ENCODE measurements at places on chromosomes 11 and 22.

DNA sequence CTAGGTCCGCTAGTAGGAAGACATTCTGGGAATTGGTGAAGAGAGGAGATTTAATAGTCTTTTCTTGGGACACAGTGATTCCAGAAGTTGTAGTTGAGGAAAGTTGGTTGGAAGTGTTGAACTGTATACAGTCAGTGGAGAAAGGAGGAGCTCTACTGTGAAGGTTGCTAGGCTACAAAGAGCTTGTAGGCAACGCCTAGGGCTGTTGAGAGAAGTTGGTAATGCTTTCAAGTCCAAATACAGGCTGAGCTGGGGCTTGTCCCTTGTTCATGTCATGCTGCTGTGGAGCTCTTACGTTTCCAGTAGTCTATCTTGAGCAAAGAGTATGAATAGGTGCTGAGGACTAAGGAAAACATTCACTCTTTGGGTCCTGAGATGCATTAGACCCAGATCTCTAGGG is 1.1 kb downstream of the TBCEL start:
- peak; percentile 5 for DNase-seq

GRCh38 chr11:88326099-88326498 is 11.4 kb downstream of the CTSC start:
- DNase-seq: no peak

DNA sequence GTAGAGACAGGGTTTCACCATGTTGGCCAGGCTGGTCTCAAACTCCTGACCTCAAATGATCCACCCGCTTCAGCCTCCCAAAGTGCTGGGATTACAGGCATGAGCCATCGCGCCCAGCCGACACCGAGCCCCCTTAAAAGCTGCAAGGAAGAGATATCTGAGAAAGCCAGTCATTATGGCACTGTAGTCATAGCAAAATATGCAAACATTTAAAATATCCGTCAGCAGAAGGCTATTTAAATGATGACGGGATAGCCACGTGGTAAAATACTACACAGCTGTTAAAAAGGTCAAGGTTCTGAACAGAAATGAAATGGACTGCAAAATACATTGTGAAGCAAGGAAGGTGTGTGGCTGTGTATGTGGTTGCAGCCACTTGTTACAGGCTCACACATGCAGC is 6.4 kb upstream of the CCDC88B start:
- DNase-seq: no peak

- no peak for DNase-seq
These were observed 1.2 kb upstream of the TBC1D10A start for GRCh38 chr22:30327864-30328345.

- DNase-seq: no peak
These were observed 48.0 kb upstream of the AMPD3 start for GRCh38 chr11:10407055-10407454.

DNA sequence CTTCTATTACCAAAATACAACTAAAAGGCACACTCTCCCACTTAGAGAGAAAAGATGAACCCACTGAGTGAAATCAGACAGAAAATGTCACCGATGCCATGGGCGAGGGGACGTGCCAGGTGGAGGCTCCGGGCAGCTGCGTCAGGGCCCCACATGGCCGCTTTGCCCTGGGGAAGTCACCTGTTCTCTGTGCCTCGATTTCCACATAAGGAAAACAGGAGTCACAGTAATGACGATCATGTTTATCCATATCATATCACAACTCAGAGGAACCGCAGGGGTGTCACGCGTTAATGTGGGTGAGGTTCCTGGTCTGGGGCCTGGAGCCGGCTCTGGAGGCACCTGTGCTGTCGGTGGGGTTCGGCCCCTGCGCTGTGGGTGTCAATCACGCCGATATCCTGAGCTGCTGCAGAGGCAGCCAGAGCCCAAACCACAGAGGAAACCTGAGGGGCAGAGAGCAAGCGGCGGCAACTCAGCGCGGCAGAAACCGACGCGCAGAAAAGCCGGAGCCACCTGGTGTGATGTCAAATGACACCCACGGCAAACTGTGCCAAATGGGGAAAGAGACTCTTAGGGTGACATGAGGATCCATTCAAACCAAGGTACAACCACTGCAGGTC is 243.7 kb downstream of the BRD1 start:
- no peak for DNase-seq

GRCh38 chr11:46560300-46560991 is 33.4 kb downstream of the AMBRA1 start:
- peak; percentile 56 for DNase-seq

DNA sequence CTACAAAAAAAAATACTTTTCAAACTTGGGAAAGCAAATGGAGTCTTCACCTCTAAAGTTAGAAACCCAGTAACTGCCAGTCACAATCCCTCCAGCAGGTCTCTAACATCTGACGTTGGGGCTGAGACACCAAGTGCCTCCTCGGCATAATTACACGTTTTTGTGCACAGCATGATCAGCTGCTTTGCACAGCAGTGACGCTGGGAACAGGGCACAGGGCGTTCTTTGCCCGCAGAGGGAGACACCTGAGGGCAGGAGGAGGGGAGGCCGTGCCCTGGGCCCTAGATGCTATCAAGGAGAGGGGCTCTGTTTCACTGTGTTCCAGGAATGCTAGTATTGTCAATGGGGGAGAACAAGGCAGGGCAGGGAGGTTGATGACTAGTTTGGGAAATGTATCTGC is 120.1 kb downstream of the PARVA start:
- DNase-seq: no peak

DNA sequence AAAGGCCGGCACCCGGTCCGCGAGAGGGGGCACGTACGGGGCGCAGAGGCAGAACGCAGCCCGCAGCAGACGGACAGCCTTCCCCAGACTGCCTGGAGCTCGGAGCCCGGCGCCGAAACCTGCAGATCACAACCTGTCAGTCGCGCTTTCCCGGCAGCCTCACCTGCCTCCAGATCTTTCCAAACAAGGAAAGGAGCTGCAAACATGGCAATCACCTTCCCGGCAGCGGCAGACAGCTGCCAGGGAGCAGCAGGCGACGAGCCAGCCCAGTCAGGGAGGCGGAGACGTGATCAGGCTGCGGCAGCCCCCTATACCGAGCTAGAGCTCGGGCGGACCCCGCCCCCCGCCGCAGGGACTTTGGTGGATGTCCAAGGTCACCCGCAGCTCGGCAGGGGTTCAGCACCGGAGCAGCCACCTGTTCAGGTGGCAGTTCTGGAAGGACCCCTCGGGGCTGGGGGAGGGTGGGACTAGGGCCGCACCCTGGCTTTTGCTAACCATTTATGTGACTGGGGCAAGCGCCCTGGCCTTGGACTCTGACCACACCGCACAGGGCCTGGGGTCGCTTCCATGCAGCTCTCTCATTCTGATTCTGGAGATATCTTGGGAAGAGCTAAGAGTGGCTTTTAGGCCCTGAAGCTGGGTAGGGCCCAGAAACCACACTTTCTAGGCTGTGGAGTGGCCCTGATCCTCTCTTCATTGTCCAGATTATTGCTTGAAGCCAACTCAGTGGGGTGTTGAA is 143.8 kb downstream of the NECTIN1 start:
- DNase-seq: no peak

DNA sequence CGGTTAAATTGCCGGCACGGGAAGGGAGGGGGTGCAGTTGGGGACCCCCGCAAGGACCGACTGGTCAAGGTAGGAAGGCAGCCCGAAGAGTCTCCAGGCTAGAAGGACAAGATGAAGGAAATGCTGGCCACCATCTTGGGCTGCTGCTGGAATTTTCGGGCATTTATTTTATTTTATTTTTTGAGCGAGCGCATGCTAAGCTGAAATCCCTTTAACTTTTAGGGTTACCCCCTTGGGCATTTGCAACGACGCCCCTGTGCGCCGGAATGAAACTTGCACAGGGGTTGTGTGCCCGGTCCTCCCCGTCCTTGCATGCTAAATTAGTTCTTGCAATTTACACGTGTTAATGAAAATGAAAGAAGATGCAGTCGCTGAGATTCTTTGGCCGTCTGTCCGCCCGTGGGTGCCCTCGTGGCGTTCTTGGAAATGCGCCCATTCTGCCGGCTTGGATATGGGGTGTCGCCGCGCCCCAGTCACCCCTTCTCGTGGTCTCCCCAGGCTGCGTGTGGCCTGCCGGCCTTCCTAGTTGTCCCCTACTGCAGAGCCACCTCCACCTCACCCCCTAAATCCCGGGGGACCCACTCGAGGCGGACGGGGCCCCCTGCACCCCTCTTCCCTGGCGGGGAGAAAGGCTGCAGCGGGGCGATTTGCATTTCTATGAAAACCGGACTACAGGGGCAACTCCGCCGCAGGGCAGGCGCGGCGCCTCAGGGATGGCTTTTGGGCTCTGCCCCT is 529 bp upstream of the CCND1 start:
- no peak for DNase-seq

- DNase-seq: no peak
These were observed 46.1 kb upstream of the JAM3 start for GRCh38 chr11:134022748-134023147.

DNA sequence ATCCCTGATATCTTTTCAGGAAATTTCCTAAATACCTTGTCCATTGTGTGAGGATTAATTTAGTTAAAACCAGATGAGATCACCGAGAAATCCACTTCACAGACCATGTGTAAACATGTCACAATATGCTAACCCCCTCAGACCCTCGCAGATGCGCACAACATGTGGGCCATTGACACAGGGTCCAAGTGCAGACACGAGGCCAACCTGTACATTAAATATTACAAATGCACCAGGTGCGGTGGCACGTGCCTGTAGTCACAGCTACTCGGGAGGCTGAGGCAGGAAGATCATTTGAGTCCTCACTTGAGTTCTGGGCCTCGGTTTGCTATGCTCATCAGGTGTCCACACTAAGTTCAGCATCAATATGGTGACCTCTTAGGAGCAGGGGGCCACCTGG is 9.9 kb upstream of the TMPRSS4 start:
- DNase-seq: no peak

DNA sequence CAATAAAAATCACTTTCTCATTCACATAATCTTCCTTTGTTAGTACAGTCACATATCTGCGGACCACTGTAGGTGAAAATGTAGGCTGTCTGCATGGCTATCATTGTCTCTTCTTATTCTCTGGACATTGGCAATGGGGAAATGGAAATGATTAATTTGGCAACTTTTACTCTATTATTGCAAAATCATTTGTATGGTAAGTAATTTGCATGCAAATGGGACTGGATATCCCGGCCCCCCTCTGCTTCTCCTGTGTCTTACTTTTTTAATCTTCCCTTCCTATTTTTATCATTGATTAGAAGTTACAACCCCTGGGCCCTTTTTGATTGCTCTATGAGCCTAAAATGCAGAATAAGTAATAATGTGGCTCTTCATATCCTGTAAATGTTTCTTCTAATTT is 6.0 kb downstream of the GRK3 start:
- DNase-seq: no peak

DNA sequence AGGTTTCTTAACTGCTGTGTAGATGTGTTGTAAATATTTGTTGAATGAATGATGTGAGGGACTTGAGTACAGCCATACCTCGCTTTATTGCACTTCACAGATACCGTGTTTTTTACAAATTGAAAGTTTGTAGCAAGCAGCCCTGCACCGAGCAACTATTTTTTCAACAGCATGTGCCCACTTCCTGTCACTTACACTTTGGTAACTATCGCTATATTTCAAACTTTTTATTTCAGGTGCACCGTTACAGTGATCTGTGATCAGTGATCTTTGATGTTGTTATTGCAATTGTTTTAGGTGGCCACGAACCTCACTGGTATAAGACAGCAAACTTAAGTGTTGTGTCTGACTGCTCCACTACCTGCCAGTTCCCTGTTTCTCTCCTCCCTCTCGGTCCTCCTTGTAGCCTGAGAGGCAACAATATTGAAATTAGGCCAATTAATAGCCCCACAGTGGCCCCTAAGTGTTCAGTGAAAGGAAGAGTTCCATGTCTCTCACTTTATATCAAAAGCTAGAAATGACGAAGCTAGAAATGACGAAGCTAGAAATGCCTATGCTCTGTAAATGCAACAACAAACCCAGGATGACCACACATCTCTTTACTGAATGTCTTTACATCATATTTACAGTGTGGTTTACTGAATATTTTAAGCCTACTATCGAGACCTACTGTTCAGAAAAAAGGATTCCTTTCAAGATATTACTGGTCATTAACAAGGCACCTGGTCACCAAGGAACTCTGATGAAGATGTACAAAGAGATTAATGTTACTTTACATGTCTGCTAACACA is 1.0 kb downstream of the SFI1 start:
- DNase-seq: peak; percentile 61

- DNase-seq: peak; percentile 82
These were observed 27.3 kb downstream of the MARK2 start for GRCh38 chr11:63866211-63866610.

DNA sequence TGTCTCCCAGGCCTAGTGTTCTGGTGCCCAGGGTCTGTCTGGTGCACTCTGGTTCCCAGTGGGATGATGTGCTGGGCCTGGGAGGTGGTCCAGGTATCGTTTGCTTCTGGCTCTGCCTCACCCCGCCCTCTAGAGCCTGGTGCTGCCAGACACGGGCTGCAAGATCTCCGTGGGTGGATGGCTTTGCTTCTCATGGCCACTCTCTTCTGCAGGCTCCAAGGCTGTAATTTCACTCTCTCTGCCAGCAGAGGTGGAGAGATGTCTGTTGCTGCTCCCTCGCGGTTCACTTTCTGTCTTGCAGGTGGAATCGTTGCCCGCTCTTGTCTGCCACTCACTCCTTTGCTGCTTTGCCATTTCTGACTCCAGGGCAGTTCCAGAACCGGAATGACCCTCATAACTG is 13.4 kb downstream of the NADSYN1 start:
- no peak for DNase-seq

GRCh38 chr11:36465449-36466163 is 44.5 kb downstream of the TRAF6 start:
- DNase-seq: no peak

GRCh38 chr11:73047773-73048371 is 94.2 kb downstream of the FCHSD2 start:
- no peak for DNase-seq

DNA sequence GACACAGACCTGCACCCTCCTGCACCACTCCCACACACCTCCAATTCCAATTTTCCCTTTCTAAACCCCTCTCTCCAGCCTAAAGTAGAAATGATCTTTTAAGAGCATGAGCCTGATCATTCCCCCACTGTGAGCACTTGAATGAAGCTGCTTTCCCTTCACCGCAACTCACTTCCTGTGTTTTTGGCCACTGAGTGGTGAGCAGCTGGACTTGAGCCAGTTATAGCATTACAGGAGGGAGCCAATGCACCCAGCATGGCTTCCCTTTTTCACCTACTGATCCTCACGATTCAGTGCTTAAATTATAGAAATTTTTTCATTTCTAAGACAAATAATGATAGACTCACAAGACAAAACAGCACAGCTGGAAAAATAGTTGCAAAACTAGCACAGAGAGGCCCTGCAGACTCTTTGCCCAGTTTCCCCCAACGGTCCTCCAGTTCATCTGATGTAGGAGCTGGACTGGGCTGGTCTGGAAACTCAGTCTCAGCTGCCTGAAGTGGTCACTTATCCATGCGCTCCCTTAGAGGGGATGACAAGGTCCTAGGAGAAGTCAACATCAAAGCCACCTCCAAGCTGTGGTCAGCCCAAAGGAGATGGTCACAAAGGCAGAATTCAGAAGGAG is 9.7 kb upstream of the APOL4 start:
- DNase-seq: no peak

All from CD4-positive, alpha-beta T cell treated with Interleukin-17A for 1 hour (primary cell).